NCI-H510A treated with DMSO at 0.1 percent for 48 hours (cell line): ENCODE measurements at places on chromosomes 6 and 20.

DNA sequence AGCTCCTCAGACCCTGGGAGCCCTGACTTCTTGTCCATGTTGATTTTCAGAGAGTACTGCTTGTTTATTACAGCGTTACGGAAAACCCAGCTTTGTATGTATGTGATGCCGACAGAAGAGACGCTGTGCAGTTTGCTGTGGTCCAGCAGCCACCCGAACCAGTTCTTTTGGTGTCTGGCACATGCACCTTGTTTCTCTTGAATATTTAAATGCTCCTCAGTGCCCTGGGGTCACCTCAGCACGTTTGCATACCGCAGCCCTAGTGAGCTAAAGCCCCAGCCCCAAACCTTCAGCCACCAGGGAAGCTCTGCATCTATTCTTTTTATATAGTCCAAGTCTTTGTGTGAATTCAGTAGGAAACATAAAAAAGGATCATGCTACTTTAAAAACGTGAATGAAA is 39.9 kb downstream of the AFDN start:
- no peak for DNase-seq

DNA sequence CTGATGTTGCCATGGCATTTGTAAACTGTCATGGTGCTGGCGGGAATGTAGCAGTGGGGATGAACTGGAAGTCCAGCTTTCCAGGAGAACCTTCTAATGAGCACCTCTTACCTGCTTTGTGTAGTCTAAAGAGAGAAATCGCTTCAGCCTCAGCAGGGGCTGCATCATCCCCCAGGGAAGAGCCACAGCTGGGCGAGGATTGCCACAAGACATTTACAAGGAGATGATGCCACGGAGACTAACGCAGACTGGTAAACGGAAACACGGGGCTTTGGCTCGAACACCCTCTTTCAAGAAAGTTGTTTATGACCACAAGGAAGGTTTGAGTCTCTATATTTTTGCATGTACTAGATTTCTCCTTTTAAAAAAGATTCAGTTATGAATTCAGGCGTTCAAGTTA is 72.9 kb downstream of the CDH26 start:
- no peak for DNase-seq

DNA sequence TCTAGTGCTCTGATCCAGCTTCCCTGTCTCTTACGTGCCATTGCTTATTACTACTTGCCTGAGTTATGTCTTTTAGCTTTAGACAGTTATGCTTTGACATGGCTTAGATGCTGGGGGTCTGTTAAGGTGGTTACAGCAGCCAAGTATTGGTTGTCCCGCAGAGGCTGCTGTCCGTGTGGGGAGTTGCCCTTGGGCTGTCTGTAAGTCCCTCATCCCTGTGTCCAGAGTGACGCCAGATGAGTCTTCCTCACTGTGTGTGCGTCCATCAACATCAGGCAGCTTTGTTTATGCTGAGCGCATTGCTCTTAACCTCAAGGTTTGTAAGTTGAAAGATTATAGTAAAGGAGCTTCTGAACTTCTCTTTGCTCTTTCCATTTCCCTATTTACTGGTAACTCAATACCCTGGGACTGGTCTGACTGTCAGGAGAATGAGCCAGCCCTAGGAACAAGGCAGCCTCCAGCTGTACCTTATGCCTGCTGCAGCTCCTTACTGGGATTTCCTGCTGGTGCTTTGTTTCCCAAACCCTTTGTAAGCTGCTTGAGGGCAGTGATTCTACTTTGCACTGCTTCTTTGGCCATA is 7.2 kb downstream of the FAM120B start:
- no peak for DNase-seq

- no peak for DNase-seq
Observed at GRCh38 chr20:47306755-47307370, 49.6 kb downstream of the ZMYND8 start.
